ENCODE measurements at places on chromosomes 1 and 21. TPM values are rescaled to one million over a fixed set of nuclear protein-coding genes. Genes with fewer than 3 reads are reported as not detected.
A peak's percentile ranks its signal among the peaks of the same experiment; 100 is the strongest.

- no peak for DNase-seq
- H3K4me1 ChIP-seq = no peaks in the 10 kb centered on the region
- H3K4me3 ChIP-seq = no peak overlapping the region
These were observed 51.2 kb downstream of the DNTTIP2 start for GRCh38 chr1:93827633-93828366.

- no peak for DNase-seq
- H3K27me3 ChIP-seq = no peaks in the 10 kb centered on the region
- H3K36me3 ChIP-seq = peaks cover 39% of the 10 kb centered on the region
- H3K4me1 ChIP-seq = peaks cover 20% of the 10 kb centered on the region
- no peak overlapping the region for H3K4me3 ChIP-seq
These were observed 96.7 kb downstream of the ZP4 start for GRCh38 chr1:237794071-237794470.

DNA sequence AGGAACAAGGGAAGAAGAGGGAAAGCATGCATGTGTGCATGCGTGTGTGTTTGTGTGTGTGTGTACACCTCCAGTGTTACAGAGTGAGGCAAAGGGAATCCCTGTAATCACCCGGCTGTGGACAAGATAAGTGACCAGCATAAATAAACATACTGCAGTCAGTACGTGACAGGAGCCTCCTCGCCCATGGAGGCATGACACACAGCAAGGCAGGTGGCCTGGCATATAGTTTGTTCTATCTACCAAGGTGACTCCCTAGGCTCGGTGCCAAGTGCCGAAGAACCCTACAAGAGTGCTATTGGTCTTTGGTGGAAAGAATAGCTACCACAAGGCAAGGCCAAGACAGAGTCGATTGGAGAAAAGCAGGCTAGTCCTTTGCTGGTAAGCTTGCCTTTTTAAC is 31.7 kb upstream of the HEATR1 start:
- H3K36me3 ChIP-seq = no peaks in the 10 kb centered on the region
- DNase-seq = no peak
- H3K27me3 ChIP-seq = no peaks in the 10 kb centered on the region
- H3K4me1 ChIP-seq = peaks cover 10% of the 10 kb centered on the region
- no peak overlapping the region for H3K27ac ChIP-seq

- no peaks in the 10 kb centered on the region for H3K36me3 ChIP-seq
- no peaks in the 10 kb centered on the region for H3K4me1 ChIP-seq
- DNase-seq = no peak
- H3K27ac ChIP-seq = no peak overlapping the region
- H3K4me3 ChIP-seq = no peak overlapping the region
These were observed 44.3 kb downstream of the GPATCH2 start for GRCh38 chr1:217586586-217586985.

DNA sequence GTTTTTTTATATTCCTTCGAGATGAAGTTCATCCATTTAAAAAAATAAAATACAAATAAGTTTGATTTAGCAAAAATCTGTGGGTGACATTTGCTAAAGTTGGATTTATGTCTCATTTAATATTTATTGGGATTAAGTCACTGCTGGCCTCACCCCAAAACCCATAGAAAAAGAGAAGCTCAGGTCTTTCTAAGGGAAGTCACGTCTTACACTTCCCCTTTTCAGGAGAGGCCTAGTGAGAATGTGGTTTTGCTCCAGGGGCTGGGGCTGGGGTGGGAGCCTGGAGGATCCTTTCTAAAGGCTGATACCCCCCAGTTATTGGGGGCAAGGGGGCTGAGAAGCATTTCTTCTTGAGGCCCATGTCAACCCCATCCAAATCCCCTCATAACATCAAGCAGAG is 300.3 kb downstream of the DSCAM start:
- no peak overlapping the region for H3K27ac ChIP-seq
- no peaks in the 10 kb centered on the region for H3K36me3 ChIP-seq
- no peak for DNase-seq
- no peaks in the 10 kb centered on the region for H3K27me3 ChIP-seq

DNA sequence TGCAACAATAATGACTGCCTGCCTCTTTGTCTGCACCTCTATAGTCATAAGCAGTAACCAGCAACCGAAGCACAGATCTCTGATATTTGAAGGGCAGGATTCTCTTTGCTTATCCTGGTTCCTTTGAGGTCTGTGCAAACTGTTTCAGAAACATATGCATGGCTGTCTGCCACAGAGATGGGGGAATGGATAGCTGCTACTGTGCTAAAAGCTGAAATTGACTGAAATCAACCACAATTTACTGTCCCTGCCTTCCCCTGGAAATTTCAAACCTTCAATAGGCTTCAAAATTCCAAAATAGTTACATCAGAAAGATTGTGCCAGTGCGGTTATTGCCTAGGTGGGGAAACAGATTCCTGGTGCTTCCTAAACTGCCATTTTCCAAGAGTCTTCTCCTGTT is 136.8 kb upstream of the GORAB start:
- no peak overlapping the region for H3K4me3 ChIP-seq

The GJA4 gene
- total RNA-seq = 50.9 TPM

DNA sequence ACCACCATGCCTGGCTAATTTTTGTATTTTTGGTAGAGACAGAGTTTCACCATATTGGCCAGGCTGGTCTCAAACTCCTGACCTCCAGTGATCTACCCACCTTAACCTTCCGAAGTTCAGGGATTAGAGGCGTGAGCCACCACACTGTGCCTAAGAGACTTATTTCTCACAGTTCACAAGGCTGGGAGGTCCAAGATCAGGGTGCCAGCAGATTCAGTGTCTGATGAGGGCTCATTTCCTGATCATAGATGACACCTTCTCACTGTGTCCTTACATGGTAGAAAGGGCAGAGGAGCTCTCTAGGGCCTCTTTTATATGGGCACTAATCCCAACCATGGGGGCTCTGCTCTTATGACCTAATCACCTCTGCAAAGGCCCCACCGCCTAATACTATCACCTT is 58.8 kb downstream of the ARHGEF10L start:
- H3K27ac ChIP-seq = no peak overlapping the region
- H3K4me1 ChIP-seq = no peaks in the 10 kb centered on the region
- peaks cover 1% of the 10 kb centered on the region for H3K36me3 ChIP-seq
- DNase-seq = no peak
- H3K4me3 ChIP-seq = no peak overlapping the region

- H3K27me3 ChIP-seq = no peaks in the 10 kb centered on the region
- H3K27ac ChIP-seq = no peak overlapping the region
- DNase-seq = no peak
- H3K4me1 ChIP-seq = no peaks in the 10 kb centered on the region
These were observed 108.4 kb downstream of the FNBP1L start for GRCh38 chr1:93556291-93556690.

DNA sequence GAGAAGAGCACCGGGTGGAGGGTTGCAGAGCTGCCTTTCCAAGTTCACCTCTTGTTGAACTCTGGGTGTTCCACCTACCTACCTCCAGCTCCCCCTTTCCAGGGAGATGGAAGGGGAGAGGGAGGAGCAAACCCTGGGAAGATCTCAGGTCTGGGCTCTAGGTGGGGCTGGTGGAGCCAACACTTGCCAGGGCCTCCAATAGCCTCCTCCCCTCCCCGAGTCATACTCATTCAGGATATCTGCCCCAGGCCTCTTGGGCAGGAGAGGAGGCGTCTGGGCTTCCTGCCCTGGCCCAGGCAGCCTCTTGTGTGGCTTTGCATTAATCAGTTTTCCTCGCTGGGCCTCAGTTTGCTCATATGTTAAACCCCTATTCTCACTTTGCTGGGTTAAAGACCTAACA is 13.4 kb downstream of the RAP1GAP start:
- no peak overlapping the region for H3K27ac ChIP-seq
- peaks cover 13% of the 10 kb centered on the region for H3K4me1 ChIP-seq
- DNase-seq = no peak
- H3K27me3 ChIP-seq = no peaks in the 10 kb centered on the region
- H3K4me3 ChIP-seq = no peak overlapping the region
- no peaks in the 10 kb centered on the region for H3K36me3 ChIP-seq

DNA sequence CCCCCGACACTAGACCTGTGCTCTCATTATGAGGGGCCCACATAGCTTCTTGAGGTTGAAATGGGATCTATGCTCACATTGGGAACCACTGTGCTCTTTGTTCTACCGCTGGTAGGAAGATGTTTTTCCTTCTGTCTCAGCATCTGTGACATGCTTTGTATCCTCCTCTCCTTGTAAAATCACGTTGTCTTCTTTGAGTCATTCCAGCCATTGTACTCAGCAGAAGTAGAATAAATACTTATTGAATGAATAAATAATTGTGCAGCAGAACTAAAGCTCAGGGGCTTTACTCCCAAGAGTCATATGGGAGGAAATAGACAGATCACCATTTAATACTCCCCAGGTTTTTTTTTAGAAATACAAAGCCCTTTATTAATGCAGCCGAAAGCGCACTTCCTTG is 66.3 kb upstream of the EDEM3 start:
- no peak for DNase-seq
- H3K4me3 ChIP-seq = no peak overlapping the region
- H3K27ac ChIP-seq = no peak overlapping the region
- H3K4me1 ChIP-seq = no peaks in the 10 kb centered on the region
- H3K27me3 ChIP-seq = no peaks in the 10 kb centered on the region
- peaks cover 76% of the 10 kb centered on the region for H3K36me3 ChIP-seq

- DNase-seq = no peak
- no peak overlapping the region for H3K4me3 ChIP-seq
- H3K27ac ChIP-seq = no peak overlapping the region
- H3K27me3 ChIP-seq = no peaks in the 10 kb centered on the region
- no peaks in the 10 kb centered on the region for H3K36me3 ChIP-seq
These were observed 130.9 kb downstream of the SEC16B start for GRCh38 chr1:177838907-177839485.

DNA sequence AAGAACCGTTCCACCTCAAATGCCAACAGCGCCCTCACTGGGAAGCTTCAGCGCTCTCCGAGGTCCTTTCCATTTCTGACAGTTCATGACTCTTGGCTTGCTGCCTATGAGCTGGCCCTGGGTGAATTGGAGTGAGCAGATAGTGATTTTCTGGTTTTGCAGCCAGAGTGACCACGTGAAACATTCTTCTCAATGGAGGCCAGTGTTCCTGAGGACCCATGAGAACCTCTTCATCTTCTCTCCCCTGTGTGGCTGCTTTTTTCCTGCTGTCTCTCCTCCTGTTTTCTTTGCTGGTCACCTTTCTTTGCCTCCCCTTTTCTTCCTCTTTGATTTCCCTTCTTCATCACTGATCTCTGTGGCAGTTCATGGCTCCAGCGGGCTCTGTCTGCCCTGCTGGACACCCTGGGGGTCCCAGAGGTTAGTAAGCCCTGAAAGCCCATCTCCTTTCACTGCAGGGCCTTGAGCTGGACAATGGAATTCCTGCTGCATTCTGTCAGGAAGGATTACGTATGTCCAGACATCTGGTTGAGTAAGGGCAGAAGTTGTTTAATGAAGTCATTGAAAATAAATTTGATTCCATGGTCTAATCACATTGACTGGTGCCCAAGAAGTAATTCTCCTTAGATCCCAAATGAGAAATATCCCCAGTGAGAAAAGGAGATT is 29.9 kb downstream of the VASH2 start:
- H3K27me3 ChIP-seq = no peaks in the 10 kb centered on the region
- no peaks in the 10 kb centered on the region for H3K36me3 ChIP-seq
- H3K4me3 ChIP-seq = no peak overlapping the region
- peaks cover 39% of the 10 kb centered on the region for H3K4me1 ChIP-seq
- DNase-seq = peak; percentile 42

DNA sequence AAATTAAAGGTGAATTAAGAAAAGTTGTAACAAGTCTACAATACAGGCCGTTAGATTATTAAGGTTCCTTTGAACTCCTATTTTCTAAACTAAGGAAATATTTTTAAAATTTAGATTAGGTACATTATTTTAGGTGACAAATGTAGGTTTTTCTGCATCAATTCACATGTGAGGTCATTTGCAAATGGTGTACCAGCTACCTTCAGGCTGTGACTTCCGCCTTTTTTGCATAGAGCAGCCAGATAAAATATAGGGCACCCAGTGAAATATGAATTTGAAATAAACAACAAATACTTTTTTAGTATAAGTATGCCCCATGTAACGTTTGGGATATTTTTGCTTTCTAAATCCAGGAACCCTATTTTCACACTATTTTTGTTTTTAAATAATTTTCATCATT is 544.0 kb downstream of the LMO4 start:
- H3K36me3 ChIP-seq = no peaks in the 10 kb centered on the region
- no peak for DNase-seq
- H3K27ac ChIP-seq = no peak overlapping the region
- H3K27me3 ChIP-seq = no peaks in the 10 kb centered on the region
- no peak overlapping the region for H3K4me3 ChIP-seq
- H3K4me1 ChIP-seq = no peaks in the 10 kb centered on the region

The RCC1 gene
- total RNA-seq = 8.1 TPM

The TSPAN1 gene
- total RNA-seq = 2.0 TPM

GRCh38 chr1:36469163-36469562 is 5.0 kb upstream of the MRPS15 start:
- no peak overlapping the region for H3K27ac ChIP-seq
- peaks cover 8% of the 10 kb centered on the region for H3K4me1 ChIP-seq
- no peaks in the 10 kb centered on the region for H3K36me3 ChIP-seq
- no peak overlapping the region for H3K4me3 ChIP-seq

DNA sequence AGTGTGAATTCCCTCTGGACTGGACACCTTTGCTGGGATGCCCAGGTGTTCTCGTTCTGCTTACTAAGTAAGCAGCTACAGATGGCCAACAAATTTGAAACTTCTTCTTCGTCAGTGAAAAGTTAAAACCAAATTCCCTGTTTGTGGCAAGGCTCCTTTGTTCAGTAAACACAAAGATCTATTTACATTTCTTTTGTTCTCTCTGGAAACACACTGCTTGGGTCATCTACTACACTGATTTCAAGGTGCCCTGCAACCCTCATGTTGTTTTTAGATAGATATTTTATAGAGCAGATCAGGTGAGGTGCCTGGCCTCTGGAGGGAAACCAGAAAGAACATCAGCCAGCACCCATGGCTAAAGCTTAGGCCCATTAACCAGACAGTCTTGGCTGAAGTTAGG is 157.2 kb upstream of the UBE2U start:
- H3K36me3 ChIP-seq = peaks cover 6% of the 10 kb centered on the region
- H3K27ac ChIP-seq = no peak overlapping the region
- no peak for DNase-seq
- peaks cover 17% of the 10 kb centered on the region for H3K4me1 ChIP-seq
- no peaks in the 10 kb centered on the region for H3K27me3 ChIP-seq
- H3K4me3 ChIP-seq = no peak overlapping the region

DNA sequence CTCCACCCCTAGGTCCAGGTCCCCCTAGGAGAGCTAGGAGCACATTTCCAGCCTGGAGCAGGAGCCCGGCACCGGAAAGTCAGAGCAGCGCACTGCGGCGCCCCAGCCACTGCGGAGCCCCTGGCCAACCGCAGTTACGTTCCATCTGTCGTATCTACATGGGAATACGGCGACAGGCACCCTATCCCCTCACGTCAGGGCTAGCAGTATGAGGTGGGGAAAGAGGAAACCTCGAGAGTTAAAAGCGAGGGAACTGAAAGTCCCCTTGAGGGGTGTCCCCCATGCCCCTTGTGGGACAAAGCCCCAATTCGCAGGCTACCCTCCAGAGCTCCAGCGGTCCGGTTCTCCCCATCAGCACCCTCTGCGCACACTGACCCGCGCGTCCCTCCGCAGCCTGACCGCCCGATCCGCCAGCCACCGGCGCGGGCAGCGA is 995 bp downstream of the COLGALT2 start:
- peak overlapping the region; percentile 66 for H3K4me3 ChIP-seq
- no peak for DNase-seq

- H3K27me3 ChIP-seq = no peaks in the 10 kb centered on the region
- H3K4me1 ChIP-seq = no peaks in the 10 kb centered on the region
- no peak for DNase-seq
- H3K27ac ChIP-seq = peak overlapping the region; percentile 24
- H3K4me3 ChIP-seq = peak overlapping the region; percentile 21
- H3K36me3 ChIP-seq = no peaks in the 10 kb centered on the region
These were observed 291.2 kb downstream of the PTPRC start for GRCh38 chr1:198929961-198930599.

Measured in right atrium auricular region (tissue), 2 donors.